ENCODE measurements at places on chromosomes 11 and 22.

DNA sequence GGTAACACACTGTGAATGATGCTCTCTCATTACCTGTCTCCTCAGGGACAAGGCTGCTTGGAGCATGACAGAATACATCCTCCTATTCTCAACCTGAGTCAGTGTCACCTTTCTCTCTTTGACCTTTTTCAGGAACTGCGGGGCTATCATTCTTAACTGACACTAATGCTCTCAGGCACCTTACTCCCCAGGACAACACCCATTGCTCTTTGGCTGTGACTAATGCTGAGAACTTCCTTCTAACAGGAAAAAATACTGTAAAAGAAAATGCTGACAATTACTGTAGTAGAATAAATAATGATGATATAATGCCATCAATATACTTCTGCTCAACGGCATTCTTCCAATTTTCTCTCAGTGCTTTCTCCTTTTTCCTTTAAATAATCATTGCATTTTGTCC is 2082.7 kb upstream of the RAG2 start:
- DNase-seq = no peak

DNA sequence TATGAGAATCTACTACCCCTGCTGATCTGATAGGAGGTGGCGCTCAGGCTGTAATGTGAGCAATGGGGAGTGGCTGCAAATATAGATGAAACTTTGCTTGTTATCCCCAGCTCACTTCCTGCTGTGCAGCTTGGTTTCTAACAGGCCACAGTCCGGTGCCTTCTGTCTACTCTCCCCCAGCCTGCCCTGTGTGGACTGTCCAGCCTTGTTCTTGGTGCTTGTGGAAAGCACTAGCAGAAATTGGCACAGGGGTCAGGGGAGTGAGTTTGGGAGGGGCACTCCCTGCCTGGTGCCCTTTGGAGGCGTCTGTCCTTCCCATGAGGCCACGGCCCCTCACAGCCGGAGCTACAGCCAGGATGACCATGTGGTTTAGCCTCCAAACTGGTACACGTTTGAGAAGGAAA is 14.3 kb downstream of the MOV10L1 start:
- no peak for DNase-seq

DNA sequence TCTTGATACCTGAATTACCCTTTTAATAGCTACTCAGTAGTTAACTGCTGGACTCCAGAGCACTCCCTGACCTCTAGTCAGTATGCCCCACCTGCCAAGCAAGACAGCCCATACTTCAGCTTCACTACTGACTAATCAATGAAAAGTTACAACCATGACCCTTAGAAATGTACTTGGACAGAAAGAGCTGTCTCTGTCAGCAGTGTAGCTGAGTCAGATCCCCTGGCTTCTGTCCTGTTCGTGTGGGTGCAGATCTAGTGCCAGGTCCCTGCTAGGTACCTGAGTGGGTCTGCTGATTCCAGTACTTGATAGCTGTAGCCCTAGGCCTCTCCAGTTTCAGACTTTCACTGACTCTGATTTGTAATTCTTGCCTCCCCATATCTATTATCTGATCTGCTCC is 265.8 kb upstream of the POU2AF2 start:
- DNase-seq = no peak

GRCh38 chr22:23385678-23386631 is 194.1 kb downstream of the IGLL1 start:
- DNase-seq = peak; percentile 65

- no peak for DNase-seq
Measured at GRCh38 chr11:78725200-78725599, 150.5 kb upstream of the NARS2 start.

DNA sequence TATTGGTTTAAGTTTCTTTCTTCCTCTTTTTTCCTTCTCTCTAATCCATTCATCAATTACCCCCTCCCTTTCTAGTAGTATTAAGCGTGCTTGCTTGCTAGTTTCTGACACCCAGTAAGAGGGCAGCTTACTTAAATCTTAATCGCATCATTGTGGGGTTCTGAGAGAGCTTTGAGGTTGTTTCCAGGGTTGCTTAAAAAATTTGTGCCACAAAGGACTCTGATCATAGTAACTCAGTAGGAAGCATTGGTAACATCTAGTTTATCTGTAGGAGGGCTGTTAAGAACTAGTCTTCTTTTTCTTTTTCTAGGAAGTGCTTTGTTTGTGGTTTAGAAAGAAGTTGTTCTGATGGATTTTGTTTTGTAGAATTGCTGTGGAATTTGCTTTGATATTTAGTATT is 45.3 kb downstream of the TMEM135 start:
- DNase-seq = no peak
